Activated naive CD8-positive, alpha-beta T cell treated with anti-CD3 and anti-CD28 coated beads for 36 hours (primary cell): ENCODE measurements at places on chromosomes 4 and X.

DNA sequence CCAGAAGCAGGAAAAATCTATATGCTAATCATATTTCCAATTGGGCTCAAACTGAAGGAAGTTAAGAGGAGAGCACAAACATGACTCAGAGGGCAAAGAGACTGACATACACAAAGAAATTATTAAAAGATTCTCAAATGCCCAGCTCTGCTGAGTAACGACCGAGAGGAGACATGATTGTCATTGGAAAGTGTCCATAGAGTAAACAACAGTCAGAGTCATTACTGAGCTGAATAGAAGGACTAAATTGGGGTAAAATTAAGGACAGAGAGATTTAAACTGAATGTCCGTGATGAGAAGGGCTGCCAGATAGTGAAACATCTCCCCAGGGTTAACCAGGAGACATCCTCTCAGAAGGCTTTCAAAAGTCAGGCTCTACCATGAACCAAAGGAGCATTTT is 111.2 kb upstream of the GALNT7 start:
- DNase-seq = no peak

DNA sequence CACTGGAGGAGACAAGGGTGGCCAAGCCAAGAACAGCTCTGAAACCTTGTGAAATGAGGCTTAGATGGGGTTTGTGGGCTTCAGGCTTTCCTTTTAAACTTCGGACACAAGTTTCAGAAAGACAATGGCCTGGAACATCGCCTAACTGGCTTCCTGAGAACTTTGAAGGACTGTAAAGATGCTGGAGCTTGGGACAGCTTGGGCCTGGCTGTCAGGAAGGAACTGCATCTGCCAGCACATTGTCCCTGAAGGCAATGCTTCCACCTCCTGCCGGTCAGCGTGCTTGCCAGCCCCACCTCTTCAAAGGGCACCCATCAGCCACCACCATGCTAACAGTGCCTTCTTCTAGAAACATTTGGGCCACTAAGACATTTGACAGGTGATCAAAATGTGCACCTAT is 107.9 kb downstream of the DRD5 start:
- no peak for DNase-seq

- no peak for DNase-seq
Observed at GRCh38 chrX:123013141-123013540, 170.9 kb upstream of the GRIA3 start.

DNA sequence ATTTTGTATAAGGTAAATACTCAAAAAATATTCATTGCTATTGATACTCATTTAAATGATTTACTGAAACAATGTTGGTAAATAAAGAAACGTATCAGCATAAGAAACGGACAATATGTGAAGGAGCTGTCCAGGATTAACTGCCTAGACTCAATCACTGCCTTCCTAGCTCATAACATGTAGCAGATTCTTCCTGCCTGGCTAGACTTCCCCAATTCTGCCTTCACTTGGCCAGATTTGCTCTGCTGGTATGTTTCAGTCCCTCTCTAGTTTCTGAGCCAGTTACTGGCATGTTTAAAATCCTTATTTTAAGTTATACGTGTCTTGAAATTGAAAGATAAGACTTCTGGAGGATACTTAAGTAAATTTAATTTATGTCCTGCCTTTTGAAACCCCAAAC is 740.3 kb downstream of the CENPC start:
- no peak for DNase-seq

GRCh38 chr4:154349829-154350228 is 141.8 kb downstream of the DCHS2 start:
- no peak for DNase-seq

DNA sequence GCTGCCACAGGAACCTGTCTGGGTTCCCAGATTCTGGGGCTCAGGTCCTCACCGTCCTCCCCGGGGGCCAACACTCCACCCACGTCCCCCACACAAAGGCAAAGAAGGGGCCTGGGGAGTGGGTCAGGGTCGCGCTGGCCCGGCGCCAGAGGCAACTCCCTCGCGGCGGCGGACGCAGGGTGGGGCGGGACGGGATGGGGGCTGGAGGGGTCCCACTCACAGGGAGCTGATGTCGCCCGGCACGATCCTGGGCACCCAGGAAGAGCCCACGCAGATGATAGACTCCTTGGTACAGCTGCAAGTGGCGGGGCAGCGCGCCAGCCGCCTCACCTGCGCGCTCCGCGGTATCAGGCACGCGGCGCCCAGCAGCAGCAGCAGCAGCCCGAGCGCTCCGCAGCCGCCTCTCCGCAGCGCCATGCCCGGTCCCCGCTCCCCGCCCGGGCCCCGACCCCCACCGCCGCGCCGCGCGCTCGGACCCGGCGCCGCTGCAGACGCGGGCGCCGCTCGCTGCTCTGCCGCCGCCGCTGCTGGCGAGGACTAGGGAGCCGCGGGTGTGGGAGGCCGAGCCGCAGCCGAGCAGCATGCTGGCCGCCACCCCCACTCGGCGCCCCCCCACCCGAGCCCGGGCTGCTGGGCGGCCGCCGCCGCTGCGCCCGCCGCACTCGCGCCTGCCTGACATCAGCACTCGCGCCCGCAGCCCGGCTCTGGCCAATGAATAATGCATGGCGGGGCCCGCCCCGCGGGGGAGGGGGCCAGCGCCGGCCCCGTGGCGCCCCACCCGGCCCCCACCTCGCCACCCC is at the start of gene LGI2:
LGI2 (minus strand) TSS at position 670 of the 800 bp plus-strand sequence; CDS start at position 417, 253 bp downstream.
- DNase-seq = no peak

DNA sequence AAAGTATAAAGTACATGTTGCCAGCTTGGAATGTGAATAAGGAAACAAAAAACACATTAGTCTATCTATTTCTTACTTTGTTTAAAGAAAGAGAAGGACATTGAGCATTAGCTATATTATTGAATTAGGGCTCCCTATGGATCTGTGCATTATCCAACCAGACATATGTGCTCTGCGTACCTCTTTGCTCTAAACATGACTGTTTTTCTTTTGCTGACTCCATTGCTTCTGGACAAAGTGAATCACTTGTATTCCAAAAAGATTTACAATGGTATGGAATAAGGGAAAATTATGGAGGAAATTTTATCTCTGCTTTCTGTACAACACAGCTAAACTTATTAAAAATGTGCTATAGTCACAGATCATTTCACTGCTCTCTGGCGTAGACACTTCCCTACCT is 727.8 kb upstream of the LCORL start:
- no peak for DNase-seq

DNA sequence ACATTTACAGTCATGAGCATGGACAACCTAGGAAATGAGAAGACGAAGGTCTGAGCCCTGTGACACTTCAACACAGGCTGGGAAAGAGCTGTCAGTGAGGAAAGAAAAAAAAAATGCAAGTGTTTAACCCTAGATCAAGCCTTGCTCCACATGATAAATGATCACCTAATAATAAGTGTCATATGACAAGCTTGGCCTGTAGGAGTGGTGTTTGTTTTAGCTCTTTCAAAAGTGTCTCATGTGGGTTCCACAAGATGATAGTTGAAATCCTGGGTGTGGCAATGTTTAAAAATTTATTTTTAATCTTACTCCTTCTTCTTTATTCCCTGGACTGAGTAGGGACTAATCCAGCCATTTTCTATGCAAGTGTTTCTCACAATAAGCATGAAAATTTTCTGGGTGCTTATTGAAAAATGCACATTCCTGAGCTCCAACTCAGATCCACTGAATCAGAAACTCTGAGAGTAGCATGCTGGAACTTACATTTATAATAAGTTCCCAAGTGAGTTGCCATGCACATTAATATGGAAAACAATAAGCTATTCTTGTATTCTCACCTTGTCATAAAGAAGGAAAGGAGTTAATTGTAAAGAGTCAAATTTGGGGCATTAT is 138.3 kb downstream of the AREG start:
- DNase-seq = no peak
